Dermis lymphatic vessel endothelial cell (primary cell): ENCODE measurements at places on chromosomes 5 and 9. TPM values are rescaled to one million over a fixed set of nuclear protein-coding genes. Genes with fewer than 3 reads are reported as not detected.

Gene CATSPER3
- total RNA-seq = under 0.01 and 0.17 TPM in 2 replicates

Gene PLCXD3
- total RNA-seq = 0.17 TPM in 1 of 2 replicates, not detected in the other

Gene SPATA31A3
- total RNA-seq = not detected in 2 replicates

Gene TRIM7
- 1.7 and 1.8 TPM in 2 replicates for total RNA-seq

Gene UBTD2
- total RNA-seq = 15.4 and 24.3 TPM in 2 replicates

Gene BARX1
- total RNA-seq = not detected in 2 replicates

Gene IRX2
- 0.17 and 0.98 TPM in 2 replicates for total RNA-seq

Gene PRKAA1
- total RNA-seq = 118 and 144 TPM in 2 replicates

Gene SOX30
- total RNA-seq = under 0.01 TPM in 1 of 2 replicates, not detected in the other

Gene SLC46A2
- total RNA-seq = not detected in 2 replicates

Gene PPIC
- 66.4 and 74.3 TPM in 2 replicates for total RNA-seq

Gene SOHLH1
- not detected in 2 replicates for total RNA-seq

Gene IL17B
- total RNA-seq = not detected in 2 replicates

Gene OCLN
- 0.43 and 1.5 TPM in 2 replicates for total RNA-seq

Gene BAAT
- total RNA-seq = under 0.01 TPM in 1 of 2 replicates, not detected in the other

Gene C1QTNF2
- under 0.01 and 0.11 TPM in 2 replicates for total RNA-seq

Gene DIAPH1
- total RNA-seq = 33.9 and 38.7 TPM in 2 replicates

Gene CER1
- not detected in 2 replicates for total RNA-seq

Gene NAIP
- 1.7 and 3.3 TPM in 2 replicates for total RNA-seq

Gene FGD3
- total RNA-seq = not detected in 2 replicates

Gene DNAI1
- total RNA-seq = 0.11 TPM in 1 of 2 replicates, not detected in the other

Gene PCDHB10
- 0.98 and 1.0 TPM in 2 replicates for total RNA-seq

Gene CDO1
- total RNA-seq = 0.43 and 1.7 TPM in 2 replicates

Gene ATG10
- 3.4 and 6.2 TPM in 2 replicates for total RNA-seq

Gene PCDHAC2
- total RNA-seq = 0.11 and 0.17 TPM in 2 replicates

Gene INSL4
- not detected in 2 replicates for total RNA-seq
